Renal cortical epithelial cell (primary cell): ENCODE measurements at places on chromosomes 2 and 18. TPM values are rescaled to one million over a fixed set of nuclear protein-coding genes. Genes with fewer than 3 reads are reported as not detected.

- DNase-seq = peak; percentile 50
These were observed 61.2 kb upstream of the GPC1 start for GRCh38 chr2:240374085-240374907.

DNA sequence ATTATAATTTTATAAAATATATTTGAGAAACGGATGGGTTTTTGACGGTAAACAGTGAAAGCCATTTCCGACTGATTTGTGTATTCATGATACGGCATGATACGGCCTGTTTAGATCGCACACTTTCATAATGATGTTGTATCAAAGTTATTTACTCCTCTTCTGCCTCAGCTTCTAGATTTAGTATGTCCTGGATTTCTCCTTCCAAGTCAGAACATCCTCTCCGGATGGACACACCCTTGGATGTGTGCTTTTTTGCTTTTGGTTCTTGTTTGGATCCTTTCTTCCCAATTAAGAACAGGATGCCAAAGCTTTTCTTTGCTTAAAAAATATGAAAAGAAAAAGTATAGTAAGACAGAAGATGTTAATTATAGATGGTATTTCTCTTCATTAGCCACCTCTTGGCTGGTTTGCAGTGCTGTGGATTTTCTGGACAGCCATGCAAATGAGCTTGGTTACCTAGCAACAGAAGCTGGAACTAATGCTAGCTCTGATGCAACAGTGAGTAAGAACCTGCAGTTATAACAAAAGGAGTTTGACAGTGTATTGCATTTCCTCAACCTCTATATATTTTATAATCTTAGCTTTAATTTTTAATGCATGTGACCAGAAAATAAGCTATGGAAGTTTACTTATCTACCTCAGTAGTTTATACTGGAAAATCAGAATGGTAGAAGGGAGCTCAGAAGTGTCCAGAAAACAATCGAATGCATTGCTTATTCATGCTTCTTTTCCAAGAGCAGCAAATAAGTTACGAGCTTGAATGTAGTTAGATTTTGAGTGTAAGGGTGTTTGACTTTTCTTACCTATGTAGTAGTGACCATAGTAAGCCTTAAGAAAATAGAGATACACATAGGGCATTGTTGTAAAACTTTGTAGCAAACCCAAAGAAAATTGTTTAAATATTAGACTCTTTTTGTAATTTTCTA is 27.9 kb downstream of the RMND5A start:
- DNase-seq = peak; percentile 88

- DNase-seq = peak; percentile 66
These were observed 141.1 kb downstream of the CELF4 start for GRCh38 chr18:37424507-37424906.

DNA sequence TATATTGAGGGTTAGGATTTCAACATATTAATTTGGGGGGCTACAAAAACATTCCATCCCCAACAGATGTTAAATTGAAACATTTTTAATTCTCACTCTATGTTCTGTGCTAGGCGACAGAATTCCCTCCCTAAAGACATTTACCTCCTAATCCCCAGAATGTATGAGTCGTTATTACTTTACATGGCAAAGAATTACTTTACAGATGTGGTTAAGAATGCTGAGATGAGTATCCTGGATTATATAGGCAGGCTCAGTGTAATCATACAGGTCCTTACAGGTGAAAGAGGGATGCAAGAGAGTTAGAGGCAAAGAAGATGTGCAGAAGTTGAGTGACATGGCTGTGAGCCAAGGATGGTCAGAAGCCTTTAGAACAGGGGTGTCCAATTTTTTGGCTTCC is 974.1 kb upstream of the ACVR2A start:
- DNase-seq = no peak

- DNase-seq = no peak
These were observed 95.5 kb upstream of the XIRP2 start for GRCh38 chr2:166792808-166793207.

DNA sequence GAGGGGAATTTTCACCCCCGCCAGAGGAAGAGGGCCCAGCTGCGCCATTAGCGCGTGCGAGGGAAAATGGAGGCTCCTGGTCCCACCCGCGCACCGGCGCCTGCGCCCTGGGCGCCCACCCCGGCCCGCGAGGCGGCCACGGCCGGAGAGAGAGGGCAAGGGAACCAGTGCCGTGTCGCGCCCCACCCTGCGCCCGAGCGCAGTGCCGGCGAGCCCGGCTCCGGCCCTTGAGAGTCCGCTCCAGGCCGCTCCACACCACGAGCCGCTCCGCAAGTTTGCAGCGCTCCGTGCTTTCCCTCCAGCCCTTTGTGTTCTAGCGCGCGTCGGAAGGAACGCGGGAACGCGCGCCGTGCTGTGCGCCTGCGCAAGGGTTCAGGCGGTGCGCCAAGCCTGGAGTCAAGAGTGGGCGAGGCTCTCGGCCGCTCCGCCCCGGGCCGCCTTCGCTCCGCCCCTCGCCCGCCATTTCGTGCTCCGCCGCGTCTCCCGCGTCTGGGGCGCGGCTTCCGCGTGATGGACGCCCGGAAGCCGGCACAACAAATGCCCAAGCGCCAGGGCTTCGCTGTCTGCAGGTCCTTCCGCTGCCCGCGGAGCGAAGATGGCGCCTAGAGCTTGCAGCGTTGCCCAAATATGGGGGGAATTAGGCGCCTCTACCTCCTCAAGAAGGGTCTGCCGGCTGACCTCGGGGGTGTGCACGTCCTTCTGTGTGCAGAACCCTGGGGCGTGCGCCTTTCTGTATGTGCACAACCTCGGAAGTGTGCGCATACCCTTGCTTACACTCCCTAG is 46.1 kb upstream of the PTMA start:
- DNase-seq = peak; percentile 78

GRCh38 chr18:22699629-22700028 is 233.5 kb upstream of the RBBP8 start:
- DNase-seq = no peak

DNA sequence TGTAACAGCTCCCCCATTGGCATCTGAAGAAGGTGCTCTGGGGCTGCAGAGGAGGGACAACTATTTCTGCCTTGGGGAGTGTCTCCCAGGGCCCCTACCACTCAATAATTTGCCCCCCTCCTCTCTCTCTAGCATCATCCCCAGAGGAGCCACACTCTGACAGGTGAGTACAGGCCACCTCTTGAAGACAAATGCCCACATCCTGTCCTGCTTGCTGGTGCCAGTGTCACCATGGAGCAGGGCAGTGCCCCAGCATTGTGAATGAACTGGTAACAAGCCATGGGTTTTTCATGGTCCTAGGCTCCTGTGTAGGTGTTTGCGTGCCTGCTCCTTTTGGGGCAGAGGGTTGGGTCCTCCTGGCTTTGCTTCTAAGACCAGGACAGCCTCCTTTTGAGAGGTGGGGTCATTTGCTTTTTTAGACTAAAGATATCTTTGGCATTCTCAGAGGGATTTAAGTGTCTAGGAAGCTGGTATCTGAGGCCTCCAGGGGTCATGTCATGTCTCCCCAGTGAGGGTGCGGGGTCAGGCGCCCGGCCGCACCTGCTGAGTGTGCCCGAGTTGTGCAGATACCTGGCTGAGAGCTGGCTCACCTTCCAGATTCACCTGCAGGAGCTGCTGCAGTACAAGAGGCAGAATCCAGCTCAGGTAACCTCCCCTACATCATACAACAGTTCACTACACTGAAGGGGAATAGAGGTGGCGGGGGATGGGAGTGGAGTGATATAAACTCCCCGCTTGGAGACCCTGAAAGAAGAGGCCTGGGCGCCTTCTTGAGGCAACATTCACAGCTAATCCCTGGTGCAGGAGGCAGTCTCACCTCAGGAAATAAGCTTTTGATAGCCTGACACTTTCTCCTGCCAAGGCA is 1.8 kb downstream of the RETREG2 start:
- no peak for DNase-seq

- DNase-seq = peak; percentile 10
These were observed 166.8 kb upstream of the CHAC2 start for GRCh38 chr2:53600815-53601214.

Gene ZEB2
- total RNA-seq = 9.7 and 23.8 TPM in 2 replicates

Gene ZNF804A
- 0.10 TPM in 1 of 2 replicates, not detected in the other for total RNA-seq

Gene KCNJ3
- total RNA-seq = 0.10 and 0.17 TPM in 2 replicates

Gene MYOM1
- total RNA-seq = 0.99 TPM in 1 of 2 replicates, not detected in the other

Gene TAF1B
- total RNA-seq = 30.5 and 37.7 TPM in 2 replicates

Gene ZAP70
- total RNA-seq = not detected in 2 replicates

Gene ABCG8
- not detected in 2 replicates for total RNA-seq

Gene CXCR1
- not detected in 2 replicates for total RNA-seq

Gene ZCCHC2
- total RNA-seq = 6.4 and 11.7 TPM in 2 replicates

Gene TMEM198
- 1.6 and 2.2 TPM in 2 replicates for total RNA-seq
